ENCODE measurements at places on chromosomes 3 and 15.

DNA sequence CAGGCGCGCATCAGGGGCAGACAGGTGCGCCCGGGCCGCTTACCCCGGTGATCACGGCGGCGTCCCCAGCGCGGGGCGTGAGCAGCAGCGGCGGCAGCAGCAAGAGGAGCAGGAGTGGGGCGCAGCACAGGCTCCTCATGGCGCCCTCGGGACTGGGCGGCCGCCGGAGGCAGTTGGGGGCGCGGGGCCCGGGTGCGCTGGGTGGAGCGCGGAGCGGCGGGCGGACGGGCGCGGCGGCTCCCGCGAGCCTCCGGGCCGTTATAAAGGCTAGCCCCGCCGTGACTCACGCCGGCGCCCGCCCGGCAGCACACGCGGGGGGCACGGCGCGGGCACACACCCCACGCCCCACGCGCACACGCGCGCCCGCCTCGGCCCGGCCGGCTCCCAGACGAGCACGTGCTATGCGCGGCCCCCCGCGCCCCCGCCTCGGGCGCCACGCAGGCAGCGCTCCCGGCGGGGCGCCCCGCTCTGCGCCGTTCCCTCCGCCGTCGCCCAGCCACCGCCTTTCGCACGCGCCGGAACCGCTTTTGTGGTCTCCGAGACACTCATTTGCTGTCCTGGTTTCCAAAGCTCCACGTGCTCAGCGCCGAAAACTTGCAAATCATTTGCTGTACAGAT lies at the start of gene PROK2:
TSS of gene PROK2 (minus strand) at position 235 of the 618 bp plus-strand sequence. CDS start at position 139, 96 bp downstream.
- DNase-seq: peak; percentile 54

DNA sequence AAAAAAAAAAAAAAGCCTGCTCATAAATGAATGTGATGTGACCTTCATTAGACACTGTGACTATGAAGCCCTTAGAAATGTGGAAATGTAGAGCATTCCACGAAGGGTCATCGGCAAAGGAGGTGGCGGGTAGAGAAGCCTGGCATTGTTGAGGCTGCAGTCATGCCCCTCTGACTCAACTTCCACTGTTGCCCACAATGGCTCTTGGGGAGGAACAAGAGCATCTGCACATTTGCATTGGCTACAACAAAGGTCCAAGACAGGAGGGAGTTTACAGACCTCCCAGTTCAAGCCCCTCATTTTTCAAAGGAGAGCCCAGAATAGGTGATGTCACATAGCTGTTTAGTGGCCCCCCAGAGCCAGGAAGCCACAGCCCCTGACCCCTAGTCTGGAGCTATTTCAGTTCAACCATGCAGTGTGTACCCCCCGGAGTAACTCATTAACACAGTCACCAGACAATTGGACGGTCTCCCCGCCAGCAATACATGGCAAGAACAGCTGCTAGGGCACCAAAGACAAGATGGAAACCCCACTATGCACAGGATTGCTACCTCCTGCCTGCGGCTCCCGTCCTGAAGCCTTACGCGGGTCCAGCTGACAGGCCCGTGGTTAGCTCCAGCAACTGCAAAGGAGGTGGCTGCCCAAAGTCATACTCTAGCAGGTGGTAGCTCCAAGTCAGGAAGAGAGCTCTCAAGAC lies 56.2 kb downstream of the SH3BP5 start:
- no peak for DNase-seq

- DNase-seq: no peak
Measured at GRCh38 chr15:88247914-88248313, 8.6 kb downstream of the NTRK3 start.

DNA sequence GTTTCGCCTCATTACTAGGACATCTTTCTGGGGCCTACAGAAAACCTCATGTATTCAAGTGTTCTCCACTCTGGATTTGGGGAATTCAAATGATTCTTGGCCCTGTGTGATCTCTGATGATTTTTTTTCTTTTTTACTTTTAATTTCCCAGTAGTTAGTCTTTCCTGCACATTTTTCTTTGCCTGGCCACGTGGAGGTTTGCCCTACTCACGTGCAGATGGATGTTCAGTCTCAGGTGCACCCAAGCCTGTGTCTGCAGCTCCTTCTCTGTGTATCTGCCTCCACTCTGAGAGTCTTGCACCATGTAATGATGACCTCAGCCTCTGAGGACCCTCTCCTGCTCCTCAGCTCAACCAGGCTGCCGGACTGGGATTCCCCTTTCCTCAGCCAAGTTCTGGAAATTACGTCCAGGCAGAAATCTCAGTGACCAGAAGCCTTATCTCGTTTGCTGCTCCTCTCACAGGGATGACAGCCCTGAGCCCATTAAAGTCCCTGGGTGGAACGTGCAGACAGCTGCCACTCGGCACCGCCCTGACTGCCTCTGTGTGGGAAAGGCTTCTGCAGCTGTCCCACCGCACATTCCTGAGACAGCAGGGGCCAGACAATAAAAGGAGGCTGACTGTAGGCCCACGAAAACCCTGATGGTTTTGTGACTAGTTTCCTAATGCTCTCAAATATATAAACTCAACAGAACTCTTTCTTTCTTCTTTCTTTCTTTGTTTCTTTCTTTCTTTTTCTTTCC lies 31.4 kb upstream of the GABRB3 start:
- no peak for DNase-seq

DNA sequence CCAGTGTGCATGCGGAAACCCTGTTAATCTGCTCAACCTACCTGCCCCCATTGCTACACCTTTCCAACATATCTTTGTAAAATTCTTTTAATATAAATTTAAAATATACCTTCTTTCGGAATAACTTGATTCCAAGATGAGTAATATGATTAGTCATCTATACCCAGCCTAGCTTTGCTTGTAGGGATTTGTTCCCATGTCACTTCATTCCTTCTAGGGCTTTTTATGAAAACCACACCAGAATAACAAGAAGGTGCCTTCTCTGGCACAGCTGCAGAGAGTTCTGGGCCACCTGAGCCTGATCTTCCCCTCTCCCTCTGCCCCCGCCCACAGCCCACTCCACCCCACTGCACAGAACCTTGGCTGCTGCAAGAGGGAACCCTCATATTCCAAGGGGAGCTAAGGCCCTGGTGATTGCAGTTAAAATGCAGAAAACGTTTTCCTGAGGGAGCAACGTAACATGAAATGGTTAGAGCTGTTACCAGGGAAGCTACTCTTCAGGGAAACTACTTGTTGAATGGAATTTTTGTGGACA lies 38.6 kb upstream of the HACD2 start:
- no peak for DNase-seq

DNA sequence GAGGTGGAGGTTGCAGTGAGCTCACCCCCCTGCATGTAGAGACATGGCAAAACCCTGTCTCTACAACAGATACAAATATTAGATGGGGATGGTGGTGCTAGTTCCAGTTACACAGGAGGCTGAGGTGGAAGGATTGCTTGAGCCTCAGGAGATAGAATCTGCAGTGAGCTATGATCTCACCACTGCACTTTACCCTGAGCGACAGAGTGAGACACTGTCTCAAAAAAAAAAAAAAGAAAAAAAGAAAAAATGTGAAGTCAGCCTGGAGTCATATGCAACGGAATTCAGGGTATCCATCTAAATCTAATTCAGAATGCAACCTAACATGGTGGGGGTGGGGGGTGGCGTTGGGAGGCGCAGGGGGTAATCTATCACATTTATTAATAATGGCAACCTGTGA lies 37.1 kb upstream of the NR2F2 start:
- DNase-seq: no peak
